ENCODE measurements at places on chromosomes 2 and 18.
A peak's percentile ranks its signal among the peaks of the same experiment; 100 is the strongest.

GRCh38 chr2:143675021-143675420, 545.8 kb downstream of the ARHGAP15 start:
- DNase-seq, result no peak

GRCh38 chr2:21003572-21004180, 40.2 kb downstream of the APOB start:
- no peak for DNase-seq

- DNase-seq, result no peak
Measured at GRCh38 chr2:127403460-127403859, 14.8 kb upstream of the PROC start.

GRCh38 chr2:74553892-74554819, at the start of the genes DOK1 and LOXL3:
DOK1 (plus strand) TSS chr2:74554720; CDS start chr2:74554755, 35 bp downstream.
LOXL3 (minus strand) TSS chr2:74553942; CDS start chr2:74552634, 1,308 bp downstream.
- DNase-seq, result peak; percentile 93

DNA sequence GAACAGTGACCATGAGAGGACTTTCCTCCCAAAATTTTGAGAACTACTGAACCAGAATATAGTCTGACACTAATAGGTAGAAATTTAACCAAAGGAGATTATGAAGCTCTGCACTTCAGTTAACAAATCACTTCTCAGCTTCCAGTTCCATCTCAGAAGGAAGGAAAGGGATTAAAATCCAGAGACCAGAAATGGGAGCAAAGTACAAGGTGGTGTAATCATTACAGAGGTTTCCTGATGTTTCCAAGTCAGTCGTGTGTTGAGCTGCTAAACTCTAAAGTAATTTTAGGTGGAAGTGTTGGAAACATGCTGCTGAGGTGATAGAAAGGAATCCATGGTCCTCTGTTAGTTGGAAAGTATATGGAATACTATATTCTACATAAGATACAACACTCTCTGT, 10.8 kb downstream of the TYMS start:
- DNase-seq, result no peak

Data from fibroblast of skin of back (primary cell).